ENCODE measurements at places on chromosomes 1 and 21.

DNA sequence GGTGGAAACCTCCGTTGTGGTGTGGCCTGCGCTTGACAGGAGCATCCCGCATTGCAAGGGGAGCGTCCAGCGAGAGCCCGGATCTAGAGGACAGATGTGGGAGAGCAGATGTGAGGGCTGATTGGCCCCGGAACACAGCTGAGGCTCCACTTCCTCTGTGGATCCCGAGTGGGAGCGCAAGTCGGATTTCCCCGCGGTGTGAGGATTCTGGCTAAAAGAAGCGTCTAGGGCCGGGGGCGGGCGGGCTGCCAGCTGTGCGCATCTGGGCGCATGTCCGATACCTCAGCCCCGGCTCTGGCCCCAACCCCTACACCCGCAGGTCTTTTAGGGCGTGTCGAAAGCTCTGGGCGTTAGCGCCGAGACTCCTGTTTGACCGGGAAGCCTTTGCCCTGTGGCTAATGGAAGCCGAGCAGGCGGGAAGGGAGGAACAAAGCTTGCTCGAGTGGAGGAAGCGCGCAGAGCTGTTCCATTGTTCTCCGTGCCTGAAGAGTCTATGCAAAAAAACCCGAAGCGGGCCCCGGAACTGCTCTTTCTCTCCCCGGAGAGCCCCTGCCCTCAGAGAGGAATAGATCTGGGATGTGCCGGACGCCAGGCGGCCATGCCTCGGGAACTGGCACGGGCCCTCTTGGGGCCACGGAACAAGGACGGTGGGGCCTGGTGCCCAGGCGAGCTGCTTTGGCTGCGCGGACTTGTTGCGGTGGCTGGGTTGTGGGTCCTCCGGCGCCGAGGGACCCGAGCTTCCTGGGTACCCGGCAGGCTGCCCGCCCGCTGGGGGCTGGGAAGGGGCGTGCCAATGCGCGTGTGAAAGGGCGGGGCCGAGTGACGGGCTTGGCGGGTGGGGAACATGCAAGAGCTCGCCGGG is 111.1 kb downstream of the NAV1 start:
- DNase-seq = peak; percentile 94

DNA sequence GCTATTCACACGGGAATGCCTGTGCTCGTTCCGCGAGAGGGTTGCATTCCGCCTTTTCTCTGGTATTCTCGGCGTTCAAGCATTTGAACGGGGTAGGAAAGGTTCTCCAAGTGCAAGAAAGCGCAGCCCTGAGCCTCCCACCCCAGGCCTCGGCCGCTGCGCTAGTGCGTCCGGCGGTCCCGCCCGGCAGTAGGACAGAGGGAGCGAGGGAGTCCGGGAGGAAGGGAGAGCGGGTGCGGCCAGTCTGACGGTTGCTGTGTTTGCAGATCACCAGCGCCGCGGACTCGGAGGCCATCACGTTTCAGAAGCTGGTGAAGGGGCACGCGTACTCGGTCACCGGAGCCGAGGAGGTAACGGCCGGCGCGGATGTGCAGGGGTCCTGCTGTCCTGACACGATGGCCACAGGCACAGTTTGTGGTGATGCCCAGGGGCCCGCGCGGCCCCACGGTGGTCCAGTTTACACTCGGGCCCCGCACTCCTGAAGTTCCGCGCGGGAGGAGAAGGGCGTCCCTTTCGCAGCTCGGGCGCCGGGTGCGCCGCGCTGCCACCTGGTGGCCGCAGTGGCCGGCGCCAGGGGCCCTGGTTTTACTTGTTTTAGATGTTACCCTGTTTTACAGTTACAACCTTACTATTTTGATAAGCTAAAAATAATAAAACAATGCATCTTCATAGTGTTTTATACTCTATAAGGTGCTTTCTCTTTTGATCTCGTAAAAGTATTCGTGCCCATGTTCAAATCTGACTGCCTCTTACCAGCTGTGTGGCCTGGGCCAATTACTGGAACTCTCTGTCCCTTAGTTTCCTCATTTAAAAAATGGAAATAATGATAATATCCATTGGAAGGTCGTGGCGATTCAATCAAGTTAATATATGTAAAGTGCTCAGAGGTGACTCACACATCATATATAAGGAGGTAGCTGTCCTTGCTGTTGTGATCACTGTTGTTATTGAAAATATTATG is 36.7 kb downstream of the CAPN2 start:
- DNase-seq = peak; percentile 84

DNA sequence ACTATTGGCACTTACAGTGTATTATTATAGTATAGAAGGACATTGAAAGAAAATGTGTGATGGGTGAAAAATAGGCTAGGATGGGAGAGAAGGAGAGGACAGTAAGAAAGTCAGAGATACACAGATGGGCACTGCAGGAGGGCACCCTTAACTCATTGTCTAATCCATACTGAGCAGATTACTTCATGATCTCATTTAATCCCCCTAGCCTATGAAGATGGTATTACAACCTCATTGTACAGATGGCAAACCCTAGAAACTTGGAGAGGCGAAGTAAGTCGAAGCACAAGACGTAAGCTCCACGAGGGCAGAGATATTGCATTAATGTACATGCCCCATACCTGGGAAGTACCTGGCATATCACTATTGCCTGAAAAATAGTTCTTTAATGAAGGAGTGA is 346.9 kb upstream of the DAB1 start:
- peak; percentile 7 for DNase-seq

DNA sequence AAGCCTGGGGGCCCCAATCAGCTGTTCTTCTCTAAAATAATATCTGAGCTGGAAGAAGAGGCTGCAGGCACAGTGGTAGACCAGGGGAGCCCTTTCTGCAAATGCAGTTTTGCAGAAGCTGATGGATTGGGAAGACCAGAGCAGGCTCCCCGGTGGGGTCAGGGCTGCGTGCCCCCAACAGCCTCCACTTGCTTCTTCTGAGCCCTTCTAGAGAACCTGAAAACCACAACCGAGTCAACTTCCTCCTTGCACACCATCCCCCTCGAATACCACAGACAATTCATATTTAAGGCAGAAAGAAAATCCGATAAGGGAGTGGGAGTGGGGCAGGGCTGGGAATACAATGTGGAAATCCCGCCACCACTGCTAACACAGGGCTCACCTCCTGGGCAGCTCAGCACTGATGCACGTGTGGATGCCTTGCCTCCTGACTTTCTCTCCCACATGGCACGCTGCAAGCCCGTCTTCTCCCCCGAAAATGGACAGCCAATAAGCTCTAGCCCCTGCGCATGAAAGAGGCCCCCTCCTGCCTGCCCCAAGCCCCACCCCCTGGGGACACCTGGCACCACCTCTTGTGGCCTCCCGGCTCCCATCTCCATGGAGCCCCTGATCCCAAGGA is 25.4 kb upstream of the ALDH4A1 start:
- DNase-seq = peak; percentile 18

- no peak for DNase-seq
These were observed 50.7 kb downstream of the KLHDC7A start for GRCh38 chr1:18531503-18531845.

DNA sequence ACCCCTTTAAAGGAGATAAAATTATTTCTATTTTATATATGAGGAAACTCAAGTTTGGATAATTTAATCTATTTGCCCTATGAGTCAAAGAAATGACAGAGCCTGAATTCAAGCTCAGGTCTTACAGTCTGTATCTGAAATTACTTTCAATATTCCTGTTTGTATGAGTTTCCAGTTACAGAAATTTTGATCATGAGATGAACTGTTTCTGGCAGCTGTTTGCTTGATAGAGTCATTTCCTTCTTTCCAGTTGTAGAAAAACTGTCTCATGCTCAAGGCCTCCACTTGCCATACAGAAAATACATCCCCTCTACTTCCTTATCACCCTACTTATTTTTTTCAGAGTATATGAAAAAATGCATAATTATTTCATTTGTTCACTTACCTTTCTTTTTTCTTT is 87.6 kb downstream of the PTPRC start:
- DNase-seq = peak; percentile 39

GRCh38 chr1:48943393-48943792 is 166.7 kb upstream of the BEND5 start:
- peak; percentile 36 for DNase-seq

GRCh38 chr1:163258181-163258580 is 55.5 kb upstream of the RGS5 start:
- peak; percentile 24 for DNase-seq

DNA sequence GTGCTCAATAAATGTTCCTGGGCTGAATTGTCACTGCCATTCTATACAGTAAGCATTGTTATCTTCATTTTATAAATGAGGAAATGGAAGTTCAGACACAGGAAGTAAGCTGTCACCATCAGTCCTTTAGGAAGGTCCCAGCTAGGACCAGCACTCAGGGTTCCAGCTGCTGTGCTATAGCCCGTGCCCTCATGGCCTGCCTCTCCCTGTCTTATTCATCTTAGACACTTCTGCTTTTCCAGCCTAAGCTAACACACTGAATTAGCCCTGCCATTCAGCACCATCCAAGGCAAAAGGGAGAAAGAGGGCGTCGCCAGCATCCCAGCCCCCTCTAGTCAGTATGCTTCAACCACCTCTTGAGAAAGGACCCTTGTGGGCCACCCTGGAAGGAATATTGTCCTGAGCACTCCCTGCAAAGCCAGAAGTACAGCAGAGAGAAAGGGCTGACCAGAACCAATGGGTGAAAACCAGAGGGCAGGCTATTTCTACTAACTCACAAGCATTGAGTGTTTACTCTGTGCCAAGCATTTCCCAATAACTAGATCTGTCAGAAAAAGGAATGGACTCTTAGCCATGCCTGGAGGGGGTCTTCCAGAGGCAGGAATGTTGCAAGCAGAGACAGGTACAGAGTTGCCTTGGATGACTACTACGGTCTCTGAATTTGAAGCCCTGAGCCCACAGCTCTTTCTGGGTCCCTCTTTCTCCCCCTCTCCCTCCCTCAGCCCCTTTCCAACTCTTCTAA is 77.9 kb upstream of the NFIA start:
- DNase-seq = peak; percentile 89

- peak; percentile 82 for DNase-seq
These were observed at the start of gene ZNF362 for GRCh38 chr1:33256471-33257206. Gene ZNF362 (plus strand): TSS chr1:33256492. CDS start chr1:33270575, 14,083 bp downstream.

DNA sequence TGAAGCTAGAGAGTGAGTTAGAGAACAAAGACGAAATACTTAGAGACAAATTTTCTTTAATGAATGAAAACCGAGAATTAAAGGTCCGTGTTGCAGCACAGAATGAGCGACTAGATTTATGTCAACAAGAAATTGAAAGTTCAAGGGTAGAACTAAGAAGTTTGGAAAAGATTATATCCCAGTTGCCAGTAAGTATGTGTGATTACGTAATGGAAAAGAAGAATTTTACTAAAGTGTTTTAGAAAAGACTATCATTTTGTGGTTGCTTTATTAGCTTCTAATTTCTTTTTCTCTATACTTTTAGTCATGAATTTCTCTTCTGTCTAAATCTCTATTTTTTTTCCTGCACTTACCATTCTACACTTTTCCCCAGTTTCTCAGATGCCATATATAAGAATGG is 26.7 kb downstream of the CCDC18 start:
- peak; percentile 19 for DNase-seq

GRCh38 chr1:117657031-117657430 is 51.2 kb downstream of the TENT5C start:
- peak; percentile 69 for DNase-seq

DNA sequence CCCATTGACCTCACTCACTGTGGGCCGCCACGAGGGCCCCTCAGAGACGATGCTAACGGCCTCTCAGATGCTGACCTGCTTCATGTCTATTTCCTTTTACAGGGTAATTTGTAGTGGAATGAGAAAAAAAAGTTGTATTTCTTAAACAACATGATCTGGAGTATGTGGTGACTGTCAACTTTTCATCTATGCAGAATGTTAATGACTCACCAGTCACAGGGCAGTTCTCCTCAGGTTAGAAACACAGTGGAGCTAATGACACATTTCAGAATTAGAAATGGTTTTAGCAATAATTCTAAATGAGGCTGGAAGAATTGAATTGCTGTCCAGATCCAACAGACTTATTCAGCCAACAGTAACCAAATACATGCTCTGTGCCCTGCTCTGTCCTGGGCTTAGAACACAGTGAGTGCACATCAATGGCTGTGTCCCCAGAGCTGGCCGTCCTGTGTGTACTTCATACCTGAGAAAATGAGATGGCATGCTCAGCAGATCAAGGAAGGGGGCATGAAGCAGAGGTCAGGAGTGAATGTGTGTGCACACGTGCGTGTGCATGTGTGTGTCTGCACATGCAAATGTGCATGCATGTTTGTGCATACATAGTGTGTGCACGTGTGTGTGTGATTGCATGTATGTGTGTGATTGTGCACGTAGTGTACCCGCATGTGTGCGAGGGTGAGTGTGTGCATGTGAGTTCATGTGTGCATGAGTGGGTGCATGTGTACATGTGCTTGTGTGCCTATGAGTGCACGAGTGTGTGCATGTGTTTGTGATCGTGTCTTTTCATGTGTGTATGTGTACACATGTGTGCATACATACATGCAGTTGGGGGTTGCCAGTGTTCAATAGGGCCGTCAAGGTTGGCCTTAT is 145.3 kb downstream of the PCBP3 start:
- DNase-seq = peak; percentile 2

- DNase-seq = peak; percentile 63
These were observed 5.1 kb upstream of the SPATC1L start for GRCh38 chr21:46189213-46189958.

DNA sequence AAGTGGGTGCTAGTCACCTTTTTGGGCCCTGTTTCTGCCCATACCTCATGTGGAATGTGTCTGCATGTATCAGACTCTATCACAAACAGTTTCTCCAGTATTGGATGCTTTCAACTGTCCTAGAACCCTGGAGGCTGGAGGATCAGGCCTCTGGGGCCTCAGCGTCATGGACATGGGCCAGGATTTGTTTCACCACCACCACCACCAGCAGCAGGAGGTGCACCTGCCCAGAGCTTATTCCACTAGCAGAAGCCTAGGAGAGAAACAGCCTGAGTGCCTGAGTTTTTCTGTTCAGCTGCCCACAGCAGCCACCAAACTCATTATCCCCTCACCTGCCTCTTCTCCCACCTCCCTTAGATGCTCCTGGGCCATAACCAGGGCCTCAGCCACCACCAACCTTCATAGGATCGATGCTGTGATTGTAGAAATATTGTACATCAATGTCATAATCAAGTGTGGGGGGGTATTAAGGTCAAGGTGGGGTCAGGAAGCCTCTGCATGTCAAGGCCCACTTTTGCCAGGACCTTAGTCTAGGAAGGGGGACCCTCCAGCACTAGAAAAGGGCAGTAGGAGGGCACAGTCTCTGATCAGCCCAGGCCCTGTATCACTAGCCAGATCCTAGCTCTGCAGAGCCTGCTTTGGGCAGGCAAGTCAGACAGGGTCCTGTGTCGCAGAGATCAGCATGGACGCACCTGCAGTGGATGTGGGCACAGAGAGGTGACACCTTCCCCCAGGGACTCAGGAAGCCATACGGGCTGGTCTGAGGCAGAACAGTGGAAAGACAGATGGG is 9.3 kb downstream of the DMAP1 start:
- no peak for DNase-seq

DNA sequence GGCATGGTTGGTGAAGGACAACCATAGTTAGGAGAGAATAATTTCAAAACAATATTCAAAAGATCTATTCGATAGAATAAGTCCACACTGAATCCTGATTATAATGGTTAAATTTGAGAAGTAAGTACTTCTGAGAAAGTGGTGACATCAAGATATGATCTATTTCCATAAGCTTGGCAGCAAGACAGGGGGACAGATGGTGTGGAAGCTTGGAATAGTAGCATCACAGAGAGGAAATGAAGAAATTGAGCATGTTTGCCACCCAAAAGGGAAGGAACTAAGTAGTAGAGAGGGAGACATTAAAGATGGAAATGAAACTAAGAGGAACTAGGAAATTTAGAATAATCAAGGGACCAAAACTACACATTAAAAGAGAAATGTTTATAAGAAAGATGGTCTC is 94.5 kb downstream of the OLFM3 start:
- no peak for DNase-seq

Measured in adipocyte (in vitro differentiated cells).